Lung microvascular endothelial cell (primary cell): ENCODE measurements at places on chromosomes 16 and 17.

GRCh38 chr17:2076087-2076984 is 21.4 kb downstream of the HIC1 start:
- DNase-seq, result no peak

DNA sequence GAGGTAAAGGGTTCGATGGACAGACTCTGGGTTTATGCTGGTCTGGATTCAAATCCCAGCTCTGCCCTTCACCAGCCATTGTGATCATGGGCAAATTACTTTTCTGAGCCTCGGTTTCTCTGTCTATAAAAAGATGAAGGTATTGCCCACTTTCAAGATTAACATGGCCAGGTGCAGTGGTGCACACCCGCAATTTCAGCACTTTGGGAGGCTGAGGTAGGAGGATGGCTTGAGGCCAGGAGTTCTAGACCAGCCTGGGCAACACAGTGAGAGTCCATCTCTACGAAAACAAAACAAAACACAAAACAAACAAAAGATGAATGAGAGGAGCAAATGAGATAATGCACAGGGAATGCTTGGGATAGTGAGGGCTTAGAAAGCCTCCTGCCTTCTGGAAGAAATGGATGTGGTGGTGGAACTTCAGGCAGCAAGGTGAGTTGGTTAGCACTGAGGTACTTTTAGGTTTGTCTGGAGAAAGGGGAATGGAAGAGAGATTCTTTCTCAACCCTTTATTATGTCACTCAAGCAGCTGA is 8.5 kb downstream of the ADGRG3 start:
- DNase-seq, result peak; percentile 55

DNA sequence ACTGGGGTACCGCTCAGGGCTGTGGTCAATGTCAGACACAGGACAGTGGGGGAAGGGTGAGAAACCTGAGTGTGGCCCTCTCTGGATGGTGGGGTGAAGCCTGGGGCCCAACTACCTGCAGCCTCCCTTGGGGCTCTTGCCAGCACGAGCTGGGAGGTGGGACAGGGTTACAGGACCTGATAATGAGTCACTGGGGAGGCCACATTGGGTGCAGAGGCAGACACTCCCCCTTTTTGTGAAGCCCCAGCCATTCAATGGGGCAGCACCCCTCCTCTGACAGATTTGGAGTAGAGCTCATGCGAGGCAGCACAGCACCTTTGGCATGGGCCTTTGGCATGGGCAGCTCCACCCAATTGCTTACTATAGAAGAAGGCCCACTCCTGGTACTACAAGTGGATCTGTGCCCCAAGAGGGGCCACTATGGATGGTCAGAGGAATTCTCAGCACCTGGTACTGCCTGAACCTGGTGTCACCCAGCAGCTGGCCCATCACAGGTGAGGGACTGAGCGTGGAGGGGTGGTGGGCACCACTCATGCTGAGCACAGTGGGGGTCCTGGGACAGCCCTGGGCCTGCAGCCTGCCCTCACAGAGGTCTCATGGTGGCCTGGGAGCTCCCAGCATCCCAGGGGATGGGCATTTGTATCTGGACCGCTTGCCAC is 45.2 kb upstream of the SMPD3 start:
- no peak for DNase-seq

DNA sequence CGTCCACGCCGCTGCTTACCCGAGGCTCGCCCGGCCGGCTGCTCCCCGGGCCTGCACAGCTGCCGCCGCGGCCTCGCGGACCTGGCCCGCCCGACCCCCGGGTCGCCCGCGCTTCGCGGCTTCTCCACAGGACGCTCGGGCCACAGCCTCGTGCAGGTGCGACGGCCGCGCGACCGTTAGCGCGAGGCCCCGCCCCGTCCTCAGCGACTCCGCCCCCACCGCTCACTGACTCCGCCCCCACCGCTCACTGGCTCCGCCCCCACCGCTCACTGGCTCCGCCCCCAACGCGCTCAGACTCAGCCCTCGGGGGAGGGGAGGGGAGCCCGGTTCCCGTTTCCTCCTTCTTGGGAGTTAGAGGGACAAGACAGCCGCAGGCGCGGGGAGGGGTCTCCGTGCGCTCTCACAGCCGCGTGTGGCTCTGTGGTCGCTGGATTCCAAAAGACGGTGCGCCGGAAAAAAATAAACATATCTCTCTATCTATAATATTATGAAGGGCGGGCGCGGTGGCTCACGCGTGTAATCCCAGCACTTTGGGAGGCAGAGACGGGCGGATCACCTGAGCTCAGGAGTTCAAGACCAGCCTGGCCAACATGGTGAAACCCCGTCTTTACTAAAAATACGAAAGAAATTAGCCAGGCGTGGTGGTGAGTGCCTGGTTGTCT is at the start of gene MEIOB:
Gene MEIOB (minus strand): TSS at position 191 of the 662 bp plus-strand sequence. CDS start 3,989 bp downstream, outside the sequence.
- DNase-seq, result peak; percentile 34

DNA sequence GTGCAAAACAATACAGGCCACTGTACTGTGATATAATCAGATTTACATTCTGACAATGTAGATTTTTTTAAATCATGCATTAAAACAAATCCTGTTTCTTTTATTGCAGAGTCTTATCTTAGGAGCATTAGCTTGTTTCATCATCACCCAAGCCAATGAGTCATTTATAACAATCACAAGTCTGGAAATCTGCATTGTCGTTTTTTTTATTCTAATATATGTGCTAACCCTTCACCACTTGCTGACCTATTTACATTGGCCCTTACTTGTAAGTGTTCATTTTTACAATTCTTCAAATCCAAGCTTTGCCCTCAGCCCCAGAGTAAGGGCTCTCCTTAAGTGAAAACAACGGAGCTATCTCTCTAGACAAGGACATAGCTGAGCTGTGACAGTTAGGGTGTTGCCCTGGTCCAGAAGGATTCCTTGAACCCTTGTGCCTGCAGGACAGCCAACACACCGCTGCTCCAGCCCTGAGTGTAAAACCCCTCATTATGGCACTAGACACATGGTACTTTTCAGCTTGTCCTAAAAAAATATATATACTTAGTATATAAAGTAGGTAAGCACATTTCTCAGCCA is 3.7 kb downstream of the CMTM1 start:
- DNase-seq, result peak; percentile 67

DNA sequence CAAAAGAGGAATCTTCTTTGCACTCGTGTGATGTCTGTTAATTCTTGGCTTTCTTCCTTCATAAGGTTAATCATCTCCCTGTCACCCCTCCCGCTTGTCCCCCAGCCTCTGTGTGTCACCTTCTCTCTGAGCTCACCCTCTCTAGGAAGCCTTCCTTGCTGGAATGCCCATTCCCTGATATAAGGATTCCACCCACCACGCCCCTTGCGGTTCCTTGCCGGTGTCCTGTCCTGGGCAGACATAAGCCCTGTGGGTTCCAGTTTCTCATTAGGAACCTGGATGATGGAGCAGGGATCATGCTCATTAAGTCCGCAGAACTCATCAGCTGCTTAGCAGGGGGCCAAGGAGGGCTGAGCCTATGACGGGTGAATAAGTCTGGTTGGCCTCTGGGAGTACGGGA is 559.3 kb downstream of the MAF start:
- no peak for DNase-seq
